Glomerular endothelial cell (primary cell): ENCODE measurements at places on chromosomes 7 and 10. TPM values are rescaled to one million over a fixed set of nuclear protein-coding genes. Genes with fewer than 3 reads are reported as not detected.

SORCS3 gene
- 0.06 and 0.15 TPM in 2 replicates for total RNA-seq

SLC26A4 gene
- 0.47 and 0.73 TPM in 2 replicates for total RNA-seq

- no peak for DNase-seq
Observed at GRCh38 chr7:88020953-88021665, 87.1 kb downstream of the ADAM22 start.

DNA sequence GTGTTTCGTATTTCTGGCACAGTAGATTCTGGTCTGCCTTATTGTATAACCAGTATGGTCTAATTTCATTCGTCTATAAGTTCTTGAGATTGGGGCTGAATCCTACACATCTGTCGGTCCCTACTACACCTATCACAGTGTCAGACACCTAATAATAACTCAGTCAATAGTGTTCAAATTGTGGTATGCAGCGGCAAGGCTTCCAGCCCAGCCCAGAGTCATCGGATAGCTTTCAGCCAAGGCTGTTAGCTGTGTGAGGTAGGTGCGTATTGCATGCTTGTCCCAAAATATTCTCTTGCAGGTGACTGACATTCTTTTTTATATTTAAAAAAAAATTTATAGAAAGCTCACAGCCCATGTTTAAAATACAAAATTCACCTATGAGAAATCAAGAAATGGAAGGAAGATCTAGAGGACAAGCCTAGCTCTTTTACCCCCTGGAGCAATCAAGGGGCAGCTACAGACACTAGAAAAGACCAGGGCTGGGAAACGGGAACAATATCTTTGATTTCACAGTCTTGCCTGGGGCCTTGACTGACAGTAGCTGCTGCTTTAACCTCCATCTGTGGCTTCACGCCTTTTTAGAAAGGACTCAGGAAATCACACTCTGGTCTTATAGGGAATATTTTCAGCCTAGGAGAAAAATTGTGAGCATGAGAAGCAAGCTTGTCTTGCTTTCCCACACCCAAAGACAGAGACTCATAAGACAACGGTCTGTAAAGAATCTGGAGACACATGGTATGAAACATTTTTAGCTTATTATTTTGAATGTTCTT is 9.5 kb upstream of the ASB4 start:
- no peak for DNase-seq

DNA sequence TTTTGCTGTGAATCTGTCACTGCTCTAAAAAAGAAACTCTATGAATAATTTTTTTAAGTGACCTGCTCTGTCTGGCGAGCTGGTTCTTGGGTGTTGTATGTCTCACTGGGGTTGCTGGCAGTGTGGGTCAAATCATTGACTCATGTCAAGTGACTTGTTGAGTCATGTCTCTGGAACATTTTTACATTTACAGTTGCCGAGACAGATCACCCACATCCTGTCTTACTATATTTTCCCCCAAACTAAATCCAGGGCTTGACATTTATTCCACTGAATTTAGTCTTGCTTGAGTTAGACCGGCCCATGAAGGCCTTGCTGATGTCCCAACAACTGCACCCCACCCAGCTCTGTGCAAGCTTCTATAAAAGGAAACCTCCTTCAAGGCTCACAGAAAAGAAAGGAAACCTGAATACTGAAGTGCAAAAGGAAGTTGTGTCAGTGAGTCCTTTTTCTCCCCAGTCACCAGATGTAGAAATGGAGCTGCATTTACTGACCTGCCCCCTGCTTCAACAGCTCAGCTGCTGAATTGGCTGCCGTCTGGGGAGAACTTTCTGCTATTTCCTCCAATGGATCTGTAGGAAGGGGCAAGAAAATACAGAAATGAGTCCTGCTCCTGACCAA is 290.3 kb downstream of the TNS3 start:
- peak; percentile 42 for DNase-seq

DNA sequence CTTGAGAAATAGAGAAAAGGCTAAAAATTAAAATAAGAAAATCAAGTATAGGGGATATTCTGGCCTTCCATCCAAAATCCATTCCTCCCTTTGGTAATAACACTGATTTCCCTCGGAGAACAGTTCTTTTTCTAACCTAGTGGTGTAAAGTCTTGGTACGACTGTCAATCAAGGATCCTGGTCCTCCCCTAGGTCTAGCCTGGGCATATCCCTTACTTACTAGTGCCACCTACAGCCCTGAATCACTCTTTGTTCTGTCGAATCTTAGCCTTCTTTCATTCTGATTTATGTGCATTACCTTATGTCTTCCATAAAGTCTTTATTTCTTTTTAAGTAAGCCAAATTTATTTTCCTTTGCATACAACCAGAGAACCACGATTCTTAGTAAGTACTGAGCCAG is 298.7 kb upstream of the LRRTM3 start:
- DNase-seq = no peak

DNA sequence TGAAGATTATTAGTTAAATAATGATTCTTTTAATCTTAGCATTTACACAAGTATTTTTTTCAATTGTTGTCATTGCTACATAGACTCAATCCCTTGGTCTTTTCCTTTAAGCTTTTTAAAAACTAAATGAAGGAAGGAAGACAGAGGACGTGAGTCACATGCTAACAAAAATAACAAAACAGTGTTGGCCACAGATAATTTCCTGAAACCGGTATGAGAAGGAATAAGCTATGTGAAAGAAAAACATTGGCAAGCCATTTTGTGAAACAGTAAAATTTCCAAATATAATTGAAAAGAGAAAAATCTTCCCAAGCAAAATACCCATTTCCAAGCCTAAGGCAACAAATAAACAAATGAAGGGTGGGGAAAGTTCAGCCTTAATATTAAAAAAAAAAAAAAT is 223.0 kb downstream of the AHR start:
- peak; percentile 76 for DNase-seq

DNA sequence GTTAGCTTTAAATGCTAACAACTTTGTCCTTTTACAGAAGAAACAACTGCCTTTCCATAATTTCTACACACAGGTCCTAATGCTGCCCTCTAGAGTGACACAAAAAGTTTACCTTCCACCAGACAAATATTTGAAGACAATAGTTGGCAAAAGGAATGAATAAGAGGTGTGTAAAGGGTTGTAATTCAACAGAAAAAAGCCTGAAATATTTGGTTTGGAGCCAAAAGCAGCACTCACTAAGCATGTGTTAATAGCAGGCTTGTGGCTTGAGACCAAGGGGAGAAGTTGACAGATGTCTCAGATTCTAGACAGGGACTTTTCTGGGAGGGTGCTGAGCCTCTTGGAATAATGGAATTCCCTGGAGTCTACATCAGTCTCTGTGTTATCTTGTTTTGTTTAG is 156.2 kb upstream of the GALNT17 start:
- no peak for DNase-seq

UPP1 gene
- 76.9 and 81.6 TPM in 2 replicates for total RNA-seq

DNA sequence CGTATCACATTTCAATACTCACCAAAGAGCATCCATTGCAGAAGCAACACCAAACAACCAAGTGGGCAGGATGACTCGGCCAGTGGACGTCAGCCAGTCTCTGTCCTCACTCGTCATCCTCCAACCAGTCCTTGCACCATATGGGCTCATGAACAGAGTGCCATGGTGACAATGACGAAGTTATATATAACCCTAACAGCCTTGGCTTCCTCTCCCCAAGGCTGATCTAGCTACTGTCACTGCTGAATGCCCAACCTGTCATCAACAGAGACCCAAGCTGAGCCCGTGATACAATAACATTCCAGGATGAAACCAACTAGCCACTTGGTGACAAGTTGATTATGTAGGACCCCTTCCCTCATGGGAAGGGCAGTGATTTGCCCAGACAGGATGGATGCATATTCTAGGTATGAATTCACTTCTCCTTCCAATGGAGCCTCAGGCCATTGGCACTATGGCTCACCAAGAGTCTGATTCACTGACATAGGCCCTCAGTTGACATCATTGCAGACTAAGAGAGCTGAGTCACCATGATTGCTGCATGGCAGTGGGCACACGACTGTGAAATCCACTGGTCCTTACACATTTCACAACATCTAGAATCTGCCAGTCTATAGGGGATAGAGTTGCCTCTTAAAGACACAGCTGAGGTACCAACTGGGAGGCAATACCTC is 26.3 kb upstream of the PPIF start:
- DNase-seq = no peak

GRCh38 chr10:75507469-75507868 is 76.0 kb downstream of the LRMDA start:
- no peak for DNase-seq

- no peak for DNase-seq
Observed at GRCh38 chr10:92290076-92290836, 622 bp downstream of the CPEB3 start.

TAS2R3 gene
- 0.35 TPM in 1 of 2 replicates, not detected in the other for total RNA-seq

DNA sequence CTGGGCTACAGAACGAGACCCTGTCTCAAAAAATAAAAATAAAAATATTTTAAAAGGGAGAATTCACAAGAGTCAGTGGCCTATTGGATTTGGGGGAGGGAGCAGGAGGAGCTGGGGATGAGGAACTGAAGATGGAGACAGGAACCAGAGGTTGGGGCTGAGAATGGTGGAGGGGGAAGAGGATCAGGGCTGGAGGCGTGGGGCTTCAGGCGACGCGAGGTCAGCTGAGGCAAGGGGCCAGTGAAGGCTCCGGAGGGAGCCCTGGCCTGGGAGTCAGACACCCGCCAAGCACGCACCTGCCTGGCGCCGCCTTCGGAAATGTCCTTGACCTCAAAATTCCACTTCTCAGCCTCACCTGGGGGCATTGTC is 671 bp upstream of the CLEC2L start:
- DNase-seq = no peak

NME8 gene
- total RNA-seq = not detected in 2 replicates

MAGI2 gene
- total RNA-seq = 6.6 and 6.7 TPM in 2 replicates

- DNase-seq = no peak
Observed at GRCh38 chr10:129945941-129946760, 17.9 kb downstream of the EBF3 start.

GRCh38 chr10:11499425-11500071 is 111.9 kb downstream of the USP6NL start:
- DNase-seq = no peak

DNA sequence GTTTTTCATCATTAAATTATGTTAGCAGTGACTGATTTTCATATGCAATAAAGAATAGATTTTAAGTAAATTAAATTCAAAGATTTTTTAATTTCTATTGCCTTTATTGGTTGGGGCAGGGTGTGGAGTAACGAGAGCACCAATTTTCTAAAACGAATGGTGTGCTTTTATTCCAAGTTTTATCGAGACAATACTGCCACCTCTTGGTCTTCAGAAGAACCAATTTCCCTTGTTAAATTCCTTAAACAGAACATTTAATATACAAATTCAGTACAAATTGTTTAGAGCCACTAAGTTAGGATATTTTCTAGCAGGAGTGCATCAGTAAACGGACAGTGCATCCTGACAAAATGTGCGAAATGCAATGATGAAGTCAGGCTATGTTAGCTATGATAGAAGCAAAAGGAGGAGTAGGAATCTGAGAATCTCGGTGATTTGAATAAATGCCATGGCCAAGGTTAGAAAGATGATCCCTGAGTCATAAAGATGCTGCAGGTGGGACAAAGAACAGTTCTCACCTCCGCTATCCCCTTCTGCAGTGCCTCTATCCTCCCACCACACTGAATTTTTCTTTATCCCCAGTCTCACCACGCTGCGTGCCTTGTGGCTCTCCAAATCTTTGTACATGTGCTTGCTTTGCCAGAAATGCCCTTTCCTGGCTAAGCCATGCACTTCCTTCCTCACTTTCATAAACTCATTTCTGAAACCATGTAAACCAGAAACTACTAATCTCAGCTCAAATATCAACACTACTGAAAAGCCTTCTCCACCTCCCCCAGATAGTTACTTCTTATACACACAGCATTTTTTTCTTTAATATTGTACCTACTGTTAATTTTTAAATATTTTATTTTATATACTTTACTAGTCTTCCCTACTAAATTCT is 31.9 kb upstream of the AGBL3 start:
- DNase-seq = no peak

DNA sequence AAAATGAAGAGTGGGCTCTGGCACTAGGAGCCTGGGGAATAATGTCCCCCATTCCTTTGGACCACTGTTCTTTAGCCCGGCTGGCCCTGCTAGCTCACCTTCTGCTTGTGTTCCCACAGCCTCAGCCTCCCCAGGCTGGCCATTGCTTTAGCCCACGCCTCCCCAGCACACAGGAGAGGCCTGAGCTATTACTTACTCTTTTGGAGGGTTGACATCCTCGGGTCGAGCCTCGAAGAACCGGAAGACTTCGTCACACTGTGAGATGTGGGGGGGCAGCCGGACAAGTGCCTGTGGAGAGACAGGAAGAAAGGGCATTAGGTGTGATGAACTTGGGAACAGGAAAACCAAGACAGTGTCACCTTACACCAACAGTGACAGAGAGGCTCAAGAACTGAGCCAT is 131.3 kb downstream of the SH3PXD2A start:
- no peak for DNase-seq

DNA sequence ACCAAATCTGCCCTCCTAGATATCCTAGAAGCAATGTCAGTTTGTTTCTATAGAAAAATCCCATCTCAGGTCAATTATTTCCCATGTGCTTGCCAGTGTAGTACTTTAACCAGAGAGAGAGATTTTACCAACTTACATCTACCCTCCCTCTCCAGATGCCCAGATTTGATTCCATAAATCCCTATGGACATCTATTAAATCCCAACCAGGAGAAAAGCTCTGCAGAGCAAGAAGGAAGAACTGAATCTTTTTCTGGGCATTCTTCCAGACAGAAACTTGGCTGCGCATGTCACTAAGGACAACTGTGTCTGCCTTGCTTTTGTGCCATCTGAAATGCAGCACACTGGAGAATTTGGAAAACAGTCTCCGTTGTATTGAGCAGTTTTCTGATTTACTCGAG is 597.6 kb downstream of the SORCS1 start:
- no peak for DNase-seq

PSAP gene
- 1,624 and 1,972 TPM in 2 replicates for total RNA-seq

DNA sequence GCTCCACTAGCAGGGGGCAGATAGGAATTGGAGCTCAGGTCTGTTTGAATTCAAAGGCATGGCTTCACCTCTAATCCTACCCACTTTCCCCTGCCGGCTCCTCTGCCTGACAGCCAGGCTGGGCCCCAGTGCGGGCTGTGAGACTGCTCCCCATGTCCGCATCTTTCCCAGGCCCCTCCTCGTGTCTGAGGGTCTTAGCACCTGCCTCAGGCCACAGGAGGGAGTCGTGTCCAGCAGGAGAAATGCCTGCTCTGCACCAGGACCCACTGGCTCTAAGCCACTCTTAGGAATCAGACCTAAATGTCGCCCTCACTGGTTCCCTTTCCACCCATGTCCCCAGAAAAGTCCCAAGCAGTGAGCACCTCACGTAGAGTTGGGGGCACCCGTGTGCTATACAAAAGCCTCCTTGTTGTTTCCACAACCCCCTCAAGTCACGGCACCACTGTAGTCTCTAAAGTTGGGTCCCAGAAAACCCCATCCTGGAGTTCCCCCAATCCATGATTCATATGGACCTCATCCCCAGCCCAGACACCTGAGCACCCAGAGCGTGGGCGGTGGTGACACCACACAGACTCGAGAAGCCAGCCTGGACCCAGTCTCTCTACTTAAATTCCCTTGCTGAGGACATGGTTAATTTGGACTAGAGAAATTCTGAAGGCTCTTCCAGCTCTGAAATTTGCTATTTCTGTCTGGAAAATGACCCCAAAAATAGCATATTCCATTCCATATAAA is 466.4 kb upstream of the ZMIZ1 start:
- no peak for DNase-seq
